Pulmonary artery endothelial cell (primary cell): ENCODE measurements at places on chromosomes 16 and 17. TPM values are rescaled to one million over a fixed set of nuclear protein-coding genes. Genes with fewer than 3 reads are reported as not detected.

C17orf107 gene
- total RNA-seq, result 0.71 and 0.92 TPM in 2 replicates

SLC5A11 gene
- total RNA-seq, result not detected in 2 replicates

HIGD1B gene
- not detected in 2 replicates for total RNA-seq

AIPL1 gene
- not detected in 2 replicates for total RNA-seq

ZNF423 gene
- 0.73 and 1.4 TPM in 2 replicates for total RNA-seq

TUBG1 gene
- total RNA-seq, result 24.3 and 42.7 TPM in 2 replicates

KRTAP2-1 gene
- not detected in 2 replicates for total RNA-seq

PRSS33 gene
- total RNA-seq, result not detected in 2 replicates
